ENCODE measurements at places on chromosomes 2 and 18.

- DNase-seq, result no peak
Observed at GRCh38 chr2:96341641-96342040, 6.1 kb downstream of the NCAPH start.

DNA sequence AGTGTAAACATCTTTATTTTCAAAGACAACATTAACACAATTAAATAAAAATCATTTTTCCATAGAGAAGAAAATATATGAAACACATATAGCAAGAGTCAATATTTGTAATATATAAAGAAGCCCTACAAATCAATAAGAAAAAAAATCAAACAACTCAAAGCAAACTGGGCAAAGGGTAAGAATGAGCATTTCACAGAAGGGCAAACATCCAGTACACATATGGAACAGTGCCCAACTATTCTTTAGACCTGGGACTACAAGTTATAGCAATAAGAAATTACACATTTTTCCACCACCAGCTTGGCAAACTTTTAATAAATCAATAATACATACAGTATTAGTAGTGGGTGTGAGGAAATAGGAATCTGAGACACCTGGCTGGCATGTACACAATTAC lies 324.1 kb downstream of the CYP26B1 start:
- DNase-seq, result no peak

DNA sequence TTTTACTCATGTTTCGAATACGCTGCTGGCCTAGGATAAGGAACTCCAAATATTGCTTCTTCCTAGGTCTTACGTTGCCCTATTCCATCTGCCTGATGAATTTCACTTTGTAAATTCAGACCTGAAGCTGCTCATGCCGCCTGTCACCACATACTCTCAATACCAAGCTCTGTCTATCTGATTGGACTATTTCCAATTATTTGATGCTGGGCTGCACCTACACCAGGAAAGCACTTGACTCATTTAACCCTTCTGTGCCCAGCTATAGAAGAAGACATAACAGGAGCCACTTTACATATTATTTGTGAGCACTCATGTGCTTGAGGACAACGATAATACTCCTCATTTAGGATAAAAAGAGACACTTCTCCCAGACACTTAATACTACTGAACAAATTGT lies 1293.9 kb upstream of the LRRTM1 start:
- DNase-seq, result no peak

DNA sequence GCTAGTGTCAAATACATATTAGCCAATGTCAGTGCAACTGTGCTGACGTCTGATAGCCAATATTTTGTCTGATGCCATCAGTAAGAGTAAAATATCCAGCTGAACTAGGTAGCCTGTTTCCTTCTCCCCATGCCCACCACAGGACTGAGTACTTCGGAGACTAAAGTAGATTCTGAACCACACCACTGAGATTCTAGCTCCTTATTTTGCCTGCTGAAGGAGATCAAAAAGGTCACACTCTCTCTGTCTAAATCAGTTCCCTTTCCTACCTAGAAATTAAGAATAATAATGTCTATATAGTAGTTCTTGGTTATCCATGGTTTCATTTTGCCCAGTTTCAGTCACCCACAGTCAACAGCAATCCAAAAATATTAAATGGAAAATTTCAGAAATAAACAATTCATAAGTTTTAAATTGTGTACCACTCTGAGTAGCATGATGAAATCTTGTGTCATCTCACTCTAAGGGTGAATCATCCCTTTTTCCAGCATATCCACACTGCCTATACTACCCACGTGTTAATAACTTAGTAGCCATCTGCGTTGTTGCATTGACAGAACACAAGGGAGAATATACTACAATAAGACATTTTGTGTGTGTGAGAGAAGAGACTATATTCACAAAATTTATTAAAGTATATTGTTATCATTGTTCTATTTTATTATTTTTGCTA lies 1043.3 kb upstream of the PIK3C3 start:
- DNase-seq, result no peak

- DNase-seq, result no peak
Observed at GRCh38 chr2:33005057-33005456, 58.3 kb downstream of the LTBP1 start.

GRCh38 chr2:139480161-139480650 lies 700.0 kb upstream of the NXPH2 start:
- DNase-seq, result no peak

DNA sequence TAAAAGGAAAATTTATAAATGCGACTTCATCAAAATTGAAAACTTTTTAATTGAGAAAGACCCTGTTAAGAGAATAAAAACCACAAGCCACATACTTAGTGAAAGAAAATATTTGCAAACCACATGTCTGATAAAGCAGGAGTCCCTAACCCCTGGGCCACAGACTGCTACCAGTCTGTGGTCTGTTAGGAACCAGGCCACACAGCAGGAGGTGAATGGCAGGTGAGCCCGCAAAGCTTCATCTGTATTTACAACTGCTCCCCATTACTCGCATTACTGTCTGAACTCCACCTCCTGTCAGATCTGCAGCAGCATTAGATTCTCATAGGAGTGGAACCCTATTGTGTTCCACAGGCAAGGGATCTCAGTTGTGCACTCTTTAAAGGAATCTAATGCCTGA lies 95.5 kb upstream of the CRACDL start:
- DNase-seq, result no peak

GRCh38 chr2:68789603-68790002 lies 55.0 kb downstream of the ARHGAP25 start:
- no peak for DNase-seq

DNA sequence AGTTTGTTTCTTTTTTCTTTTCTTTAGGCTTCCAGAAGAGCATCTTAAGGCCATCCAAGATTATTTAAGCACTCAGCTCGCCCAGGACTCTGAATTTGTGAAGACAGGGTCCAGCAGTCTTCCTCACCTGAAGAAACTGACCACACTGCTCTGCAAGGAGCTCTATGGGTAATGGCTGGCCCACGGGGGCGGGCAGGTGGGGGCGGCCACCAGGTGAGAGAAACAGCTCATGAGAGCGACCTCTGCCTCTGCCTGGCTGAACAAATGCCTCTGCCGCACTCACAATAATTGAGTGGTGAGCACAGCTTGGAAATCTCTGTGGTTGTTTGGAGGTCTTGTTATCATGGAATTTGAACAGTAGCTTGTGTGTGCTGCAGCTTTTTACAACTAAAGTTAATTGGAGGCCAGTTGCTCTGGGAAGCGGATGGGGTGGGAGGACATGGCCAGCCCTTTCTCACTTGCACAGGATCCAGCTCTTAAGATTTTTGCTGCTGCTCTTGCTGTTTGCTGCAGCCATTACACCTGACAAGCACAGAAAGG lies 70.4 kb downstream of the INPP5D start:
- DNase-seq, result no peak

DNA sequence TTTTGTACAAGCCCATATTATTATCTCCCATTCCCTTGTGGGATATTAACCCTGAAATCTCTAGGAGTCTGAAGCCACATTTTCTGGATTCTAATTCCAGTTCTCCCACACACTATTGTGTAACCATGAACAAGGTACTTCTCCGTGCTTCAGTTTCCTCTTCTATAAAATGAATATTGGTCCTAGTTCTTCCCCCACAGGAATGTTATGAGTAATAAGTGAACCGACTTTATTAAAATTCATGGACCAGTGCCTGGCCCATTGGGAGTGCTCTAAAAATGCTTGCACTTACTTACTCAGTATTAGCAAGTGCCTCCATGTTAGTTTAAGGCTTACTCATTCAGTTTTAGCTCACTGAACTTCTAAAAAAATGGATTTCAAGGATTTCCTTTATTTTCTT lies 1.4 kb upstream of the ACMSD start:
- no peak for DNase-seq

DNA sequence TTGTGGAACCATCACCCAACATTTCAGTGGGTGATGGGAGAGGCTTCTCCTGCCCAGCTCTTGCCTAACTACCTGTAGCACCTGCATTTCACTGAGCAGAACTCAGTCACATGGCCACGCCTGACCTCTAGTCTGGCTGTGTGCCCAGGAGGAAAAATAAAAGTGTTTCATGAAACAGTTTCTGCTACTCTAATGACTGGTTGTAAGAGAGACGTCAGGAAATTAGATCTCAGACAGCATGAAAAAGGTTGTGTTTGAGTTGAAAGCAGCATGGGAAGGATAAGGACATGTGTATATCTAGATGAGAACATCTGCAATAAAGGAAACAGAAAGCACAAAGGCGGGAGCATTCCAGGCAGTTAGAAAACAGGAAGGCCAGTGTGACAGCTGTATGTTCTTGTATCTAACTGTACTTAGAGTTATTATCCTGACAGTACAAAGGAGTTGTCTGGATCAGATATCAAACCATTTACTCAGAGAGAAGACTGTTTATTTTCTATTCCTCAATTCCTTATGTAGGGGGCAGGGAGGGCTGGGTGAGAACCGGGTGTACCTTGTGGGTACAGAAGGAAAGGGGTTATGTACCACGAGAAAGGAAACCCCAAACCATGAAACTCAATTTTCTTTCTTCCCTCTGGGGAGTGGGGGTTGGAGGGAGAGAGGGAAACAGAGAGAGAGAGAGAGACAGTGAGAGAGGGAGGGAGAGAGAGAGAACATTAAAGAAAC lies 307.4 kb upstream of the VWC2L start:
- DNase-seq, result no peak

GRCh38 chr2:74985978-74986609 lies 27.7 kb downstream of the POLE4 start:
- DNase-seq, result no peak

- no peak for DNase-seq
Observed at GRCh38 chr2:28726177-28726576, 25.5 kb upstream of the PPP1CB start.

GRCh38 chr2:44740678-44741077 lies 200.8 kb upstream of the SIX3 start:
- no peak for DNase-seq

GRCh38 chr2:233063269-233063975 lies 3.3 kb downstream of the INPP5D start:
- no peak for DNase-seq

DNA sequence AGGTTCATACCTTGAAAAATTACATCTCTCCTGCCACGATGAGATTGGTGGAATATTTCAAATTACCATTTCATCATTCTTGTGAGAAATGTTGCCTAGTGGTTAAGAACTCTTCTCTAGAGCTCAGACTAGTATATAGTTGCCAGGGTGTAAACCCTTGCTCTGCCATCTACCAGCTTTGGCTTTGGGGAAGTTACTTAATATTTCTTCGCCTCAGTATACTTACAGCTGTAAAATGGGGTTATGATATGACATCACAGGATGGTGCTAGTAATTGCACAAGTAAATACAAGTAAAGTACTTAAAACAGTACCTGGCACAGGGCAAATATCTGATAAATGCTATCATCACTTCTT lies 1.5 kb downstream of the SPOPL start:
- no peak for DNase-seq

DNA sequence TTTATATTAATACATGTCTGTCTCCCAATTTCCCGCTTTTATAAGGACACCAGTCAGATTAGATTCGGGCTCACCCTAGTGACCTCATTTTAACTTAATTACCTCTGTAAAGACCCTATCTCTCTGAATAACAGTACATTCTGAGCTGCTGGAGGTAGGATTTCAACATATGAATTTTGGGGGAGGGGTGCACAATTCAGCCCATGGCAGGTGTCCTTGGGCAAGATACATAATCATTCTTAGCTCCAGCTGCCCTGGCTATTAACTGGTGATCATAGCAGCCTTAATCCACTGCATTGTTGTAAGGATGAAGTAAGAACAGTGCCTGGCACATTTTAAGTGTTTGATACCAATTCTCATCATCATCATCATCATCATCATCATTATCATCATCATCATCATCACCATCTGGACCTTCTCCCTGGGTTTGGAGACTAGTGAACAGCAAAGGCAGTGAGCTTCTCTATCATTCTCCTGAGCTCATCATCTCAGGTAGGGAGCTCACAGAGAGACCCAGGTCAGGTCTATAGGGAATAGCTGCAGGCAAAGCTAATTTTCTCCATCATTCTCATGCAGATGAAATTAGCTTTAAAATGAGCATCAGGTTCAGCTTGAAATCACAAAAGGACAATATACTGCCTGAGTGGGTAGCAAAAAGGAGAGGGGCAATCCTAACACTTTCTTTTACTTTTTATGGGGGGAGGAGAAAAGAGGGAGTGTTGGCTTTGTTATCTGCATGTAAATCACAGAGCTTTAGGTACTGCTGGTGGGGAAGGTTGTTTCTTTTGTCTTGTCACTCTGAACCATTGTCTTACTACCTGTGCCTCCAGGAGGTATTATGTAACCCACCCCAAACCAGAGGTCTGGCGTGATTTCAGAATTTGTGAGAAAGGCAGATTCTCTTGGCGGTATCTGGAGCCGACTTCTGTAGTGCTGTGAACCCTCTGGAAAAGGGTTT lies 125.5 kb upstream of the SPRED2 start:
- no peak for DNase-seq

DNA sequence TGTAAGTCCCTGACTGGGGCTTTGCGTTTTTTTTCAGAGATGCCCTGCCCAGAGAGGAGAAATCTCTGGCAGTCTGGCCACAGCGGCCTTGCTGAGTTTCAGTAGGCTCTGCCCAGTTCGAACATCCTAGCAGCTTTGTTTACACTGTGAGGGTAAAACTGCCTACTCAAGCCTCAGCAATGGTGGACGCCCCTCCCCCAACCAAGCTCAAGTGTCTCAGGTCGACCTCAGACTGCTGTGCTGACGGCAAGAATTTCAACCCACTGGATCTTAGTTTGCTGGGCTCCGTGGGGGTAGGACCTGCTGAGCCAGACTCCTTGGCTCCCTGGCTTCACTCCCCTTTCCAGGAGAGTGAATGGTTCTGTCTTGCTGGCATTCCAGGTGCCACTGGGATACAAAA lies 31.7 kb downstream of the L3MBTL4 start:
- DNase-seq, result no peak

DNA sequence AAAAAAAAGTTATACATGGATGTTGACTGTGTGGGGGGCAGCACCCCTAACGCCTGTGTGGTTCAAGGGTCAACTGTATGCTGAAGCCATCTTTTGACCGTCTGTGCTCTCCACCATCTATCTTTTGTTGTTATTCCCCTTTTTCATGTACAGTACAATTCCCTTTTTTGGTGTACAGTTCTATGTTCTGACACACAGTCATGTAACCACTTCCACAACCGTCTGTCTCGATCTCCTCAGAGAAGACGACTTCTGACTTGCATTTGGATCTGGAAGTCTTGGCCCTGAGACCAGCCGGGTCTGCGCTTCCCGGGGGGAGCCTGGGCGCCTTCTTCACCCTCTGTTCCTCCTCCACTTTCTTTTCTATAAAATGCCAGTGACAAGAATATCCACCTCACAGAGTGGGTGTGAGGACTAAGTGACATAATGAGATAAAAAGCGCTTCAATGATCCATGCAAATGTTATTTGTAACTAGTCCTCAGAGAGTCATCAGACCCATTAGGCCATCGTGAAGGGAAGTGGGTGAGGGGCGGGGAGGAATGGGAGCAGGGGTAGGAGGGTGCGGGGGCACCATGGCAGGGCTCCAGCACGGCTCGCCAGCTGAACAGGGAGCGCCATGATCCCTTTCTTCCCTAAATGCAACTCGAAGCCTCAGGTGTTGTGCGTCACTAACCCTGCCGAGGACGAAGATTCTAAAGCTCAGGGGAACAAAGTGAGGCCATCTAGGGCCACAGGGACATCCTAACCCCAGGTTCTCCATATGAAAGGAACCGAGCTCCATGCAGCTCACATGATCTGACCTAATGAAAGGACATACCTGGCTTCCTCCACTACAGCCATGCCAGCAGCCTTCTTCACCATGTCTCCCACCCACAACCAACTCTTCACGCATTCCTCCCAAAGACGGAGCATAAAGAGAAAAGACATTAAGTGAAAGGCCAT lies 16.6 kb downstream of the ADCY3 start:
- no peak for DNase-seq

- no peak for DNase-seq
Observed at GRCh38 chr2:18741895-18742732, 152.7 kb upstream of the NT5C1B start.

All from D341Med (cell line).